Stimulated activated CD8-positive, alpha-beta memory T cell treated with anti-CD3 and anti-CD28 coated beads, Interleukin-4, amount 100 ng/mL, for 1 hour (primary cell): ENCODE measurements at places on chromosomes 16 and 17.

GRCh38 chr17:4003131-4003500 is 38.9 kb upstream of the ATP2A3 start:
- no peak for DNase-seq

GRCh38 chr16:23901178-23902033 is 65.6 kb downstream of the PRKCB start:
- DNase-seq: no peak

GRCh38 chr16:79379095-79379494 is 221.4 kb downstream of the MAF start:
- DNase-seq: no peak

- peak; percentile 80 for DNase-seq
Measured at GRCh38 chr17:75848523-75849278, 4.5 kb upstream of the UNC13D start.

GRCh38 chr16:15647294-15648014 is 2.6 kb upstream of the NDE1 start:
- DNase-seq: no peak

GRCh38 chr17:978103-979093 is 1.2 kb downstream of the NXN start:
- no peak for DNase-seq

GRCh38 chr17:10797476-10798328 is 6.2 kb downstream of the TMEM238L start:
- no peak for DNase-seq

DNA sequence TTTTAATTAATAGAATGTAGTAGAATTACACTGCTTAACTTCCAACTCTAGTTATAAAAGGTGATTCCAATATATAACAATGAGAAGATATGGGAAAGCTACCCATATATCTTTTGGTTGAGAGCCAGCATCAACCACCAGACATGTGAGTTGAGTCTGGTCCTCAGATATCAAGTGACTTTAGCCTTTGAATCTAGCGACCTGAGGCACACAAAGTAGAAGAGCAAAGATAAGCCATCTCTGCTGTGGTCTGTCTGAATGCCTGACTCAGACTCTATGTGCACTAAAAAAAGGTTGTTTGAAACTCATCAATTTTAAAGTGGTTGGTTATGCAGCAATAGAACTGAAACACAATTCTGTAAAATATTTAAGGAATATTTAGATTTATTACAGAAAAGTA is 492.5 kb upstream of the SOX9 start:
- DNase-seq: no peak

- DNase-seq: no peak
Measured at GRCh38 chr16:87250431-87250960, 66.7 kb downstream of the C16orf95 start.

- DNase-seq: no peak
Measured at GRCh38 chr16:8950580-8951077, 13.1 kb downstream of the USP7 start.

- DNase-seq: peak; percentile 49
Measured at GRCh38 chr16:23504453-23505179, 5.7 kb downstream of the GGA2 start.

- no peak for DNase-seq
Measured at GRCh38 chr17:3814361-3814760, 13.4 kb upstream of the ITGAE start.

GRCh38 chr16:13070268-13070667 is 168.9 kb downstream of the SHISA9 start:
- DNase-seq: no peak

- DNase-seq: no peak
Measured at GRCh38 chr16:55662644-55663031, 6.8 kb downstream of the SLC6A2 start.

DNA sequence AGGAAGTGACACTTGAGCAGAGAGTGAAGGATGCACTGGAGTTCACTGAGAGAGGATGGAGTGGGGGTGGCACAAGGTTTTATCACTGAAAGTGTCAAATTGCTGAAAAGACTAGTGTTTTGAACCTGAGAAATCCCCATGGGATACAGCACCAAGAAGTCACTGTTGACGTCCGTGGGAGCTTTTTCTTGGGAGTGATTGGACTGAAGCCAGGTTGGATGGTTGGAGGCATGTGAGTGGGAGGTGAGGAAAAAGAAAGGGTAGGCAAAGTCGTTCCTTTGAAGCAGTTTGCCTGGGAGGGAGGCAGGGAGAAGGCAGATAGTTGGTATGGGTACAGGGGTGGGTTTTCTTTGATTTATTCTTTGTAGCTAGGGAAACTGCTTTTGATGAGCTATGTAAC is 39.9 kb upstream of the SDK2 start:
- no peak for DNase-seq

DNA sequence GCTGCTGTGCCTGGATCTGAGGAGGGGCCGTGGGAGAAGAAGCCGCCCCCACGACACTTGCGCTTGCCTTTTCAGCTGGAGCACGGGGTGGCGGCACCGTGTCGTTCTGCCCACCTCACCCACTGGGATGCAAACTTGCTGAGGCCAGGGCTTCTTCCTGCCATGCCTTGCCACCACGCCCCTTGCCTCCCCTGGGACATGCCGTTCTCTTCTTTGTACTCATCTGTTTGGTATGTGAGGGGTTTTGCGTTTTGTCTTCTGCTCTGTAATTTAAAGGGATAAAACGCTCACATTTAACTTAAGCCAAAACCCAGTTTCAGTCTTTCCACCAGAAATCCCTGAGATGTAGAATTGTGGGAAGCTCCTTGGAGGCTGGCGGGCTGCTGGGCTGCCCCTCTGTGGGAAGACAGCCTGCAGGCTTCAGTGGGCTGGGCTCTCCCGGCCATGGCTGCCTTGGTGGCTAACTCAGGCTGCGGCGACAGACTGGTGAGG is 180.2 kb downstream of the RPTOR start:
- no peak for DNase-seq
